ENCODE measurements at places on chromosomes 5 and 9.

DNA sequence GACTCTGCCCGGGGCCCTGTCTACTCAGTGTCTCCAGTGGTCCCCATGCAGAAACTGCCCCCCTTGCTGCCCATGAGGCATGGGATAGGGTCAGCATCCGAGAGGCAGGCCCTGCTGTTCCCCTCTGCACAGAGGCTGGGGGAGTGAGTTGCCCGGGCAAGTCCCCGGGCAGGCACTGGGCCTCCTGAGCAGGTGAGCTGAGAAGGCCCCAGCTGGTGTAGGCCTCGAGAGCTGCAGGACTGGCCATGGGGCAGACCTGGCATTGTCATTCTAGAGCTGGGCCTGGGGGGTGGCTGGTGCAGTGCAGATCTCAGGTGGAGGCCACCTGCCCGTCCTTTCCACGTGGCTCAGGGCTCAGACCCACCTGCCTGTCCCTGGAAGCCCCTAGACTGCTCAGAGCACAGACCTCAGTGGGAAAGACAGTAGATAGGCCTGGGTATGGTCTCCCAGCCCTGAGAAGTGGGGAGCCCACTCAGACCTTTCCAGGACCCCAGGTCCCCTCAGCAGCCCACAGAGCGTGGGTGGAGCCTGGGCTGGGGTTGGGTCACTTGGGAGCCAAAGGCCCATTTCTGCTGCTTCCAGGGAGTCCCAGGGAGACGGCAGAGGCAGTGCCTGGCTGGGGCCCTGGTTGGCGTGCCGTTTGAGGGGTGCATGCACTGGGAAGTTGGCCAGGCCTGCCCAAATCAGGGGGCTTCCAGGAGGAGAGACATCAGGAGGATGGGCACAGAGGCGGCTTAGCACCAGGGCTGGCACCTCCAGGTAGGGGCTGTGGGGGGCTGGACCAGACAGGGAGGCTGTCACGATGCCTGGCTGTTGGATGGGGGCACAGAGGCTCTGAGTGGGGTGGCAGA, 4.8 kb upstream of the NOTCH1 start:
- no peak for DNase-seq

DNA sequence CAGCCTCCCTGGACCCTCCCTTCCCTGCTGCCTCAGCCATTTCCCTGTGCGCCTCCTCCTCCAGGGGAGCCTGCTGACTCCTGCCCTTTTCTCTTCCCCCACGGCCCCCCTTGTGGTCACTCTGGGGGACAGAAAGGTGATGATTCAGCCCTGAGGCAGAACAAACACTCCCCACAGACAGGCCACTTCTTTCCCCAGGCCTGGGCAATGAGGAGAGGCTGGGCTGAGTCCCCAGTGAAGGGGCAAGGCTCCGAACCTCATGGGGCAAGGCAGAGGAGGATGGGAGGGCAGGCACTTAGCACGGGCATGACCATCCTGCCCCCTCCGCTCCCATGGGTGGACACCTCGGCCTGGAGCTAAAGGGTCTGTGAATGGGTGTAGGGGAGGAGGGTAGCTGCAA, 21.0 kb downstream of the CSF1R start:
- DNase-seq = no peak

DNA sequence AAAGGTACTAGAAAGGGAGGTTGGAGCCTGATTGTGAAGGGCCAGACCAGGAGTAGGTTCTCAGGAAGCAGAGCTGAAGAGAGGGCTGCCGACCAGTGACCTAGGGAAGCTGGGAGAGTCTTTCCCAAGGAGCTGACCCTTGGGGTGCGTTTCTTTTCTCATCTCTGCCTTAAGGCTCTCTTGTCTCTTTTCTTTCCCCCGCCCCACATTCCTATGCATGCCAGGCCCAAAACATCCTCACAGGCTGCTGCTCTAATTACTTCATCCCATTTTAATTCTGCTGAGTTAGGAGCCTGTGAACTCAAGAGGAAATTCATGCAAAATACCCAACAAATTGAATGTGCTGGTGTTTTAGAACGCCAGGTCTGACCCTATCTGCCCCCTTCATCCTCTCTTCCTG, 46.9 kb upstream of the HSPA9 start:
- DNase-seq = no peak

DNA sequence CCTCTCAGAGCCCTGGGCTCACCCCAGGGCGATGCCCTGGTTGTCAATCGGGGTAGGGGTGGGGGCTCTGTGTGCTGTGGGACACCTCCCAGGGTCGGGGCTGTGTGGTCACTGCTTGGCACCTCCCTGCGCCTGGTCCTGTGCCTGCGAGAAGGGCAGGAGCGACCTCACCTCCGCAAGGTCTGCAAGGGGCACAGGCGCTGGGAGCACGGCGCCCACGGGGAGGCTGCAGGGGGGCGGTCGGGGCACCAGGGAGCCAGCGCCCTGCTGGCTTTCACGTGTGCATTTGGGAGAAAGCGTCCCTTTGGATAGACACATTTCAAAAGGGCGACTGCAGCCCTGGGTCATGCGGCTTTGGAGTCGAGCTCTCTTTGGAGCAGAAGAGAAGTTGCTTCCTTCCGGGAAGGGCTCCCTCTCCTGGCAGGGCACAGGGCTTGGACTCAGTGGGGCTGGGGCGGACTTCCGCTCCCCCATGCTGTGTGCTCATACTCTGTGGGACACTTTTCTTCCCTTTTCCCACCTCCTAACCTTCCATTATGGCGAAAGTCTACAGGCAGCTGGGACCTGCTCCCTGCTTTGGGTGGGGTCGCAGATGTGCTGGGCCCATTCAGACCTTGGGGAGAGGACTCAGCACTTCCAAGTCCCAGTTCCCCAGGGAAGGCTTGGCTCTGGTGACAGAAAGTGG, 52.9 kb upstream of the SLC28A3 start:
- DNase-seq = no peak

DNA sequence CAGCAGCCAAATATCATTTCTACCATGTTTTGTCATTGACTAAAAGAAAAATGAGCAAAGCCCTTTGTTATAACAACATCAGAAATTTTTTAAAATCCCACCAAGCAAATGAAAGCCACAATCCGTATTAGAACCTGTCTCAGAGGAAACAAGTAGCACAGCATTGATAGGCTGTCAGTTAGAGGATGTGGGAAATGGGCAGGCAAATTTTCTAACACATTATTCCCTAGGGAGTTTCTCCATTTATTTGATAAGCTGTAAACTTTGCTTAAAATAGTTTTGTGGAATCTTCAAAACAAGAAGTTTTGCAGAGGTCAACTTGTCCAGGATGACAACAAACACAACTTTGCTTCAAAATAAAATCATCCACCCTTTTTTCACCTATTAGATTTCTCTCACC, 53.6 kb upstream of the APC start:
- no peak for DNase-seq

DNA sequence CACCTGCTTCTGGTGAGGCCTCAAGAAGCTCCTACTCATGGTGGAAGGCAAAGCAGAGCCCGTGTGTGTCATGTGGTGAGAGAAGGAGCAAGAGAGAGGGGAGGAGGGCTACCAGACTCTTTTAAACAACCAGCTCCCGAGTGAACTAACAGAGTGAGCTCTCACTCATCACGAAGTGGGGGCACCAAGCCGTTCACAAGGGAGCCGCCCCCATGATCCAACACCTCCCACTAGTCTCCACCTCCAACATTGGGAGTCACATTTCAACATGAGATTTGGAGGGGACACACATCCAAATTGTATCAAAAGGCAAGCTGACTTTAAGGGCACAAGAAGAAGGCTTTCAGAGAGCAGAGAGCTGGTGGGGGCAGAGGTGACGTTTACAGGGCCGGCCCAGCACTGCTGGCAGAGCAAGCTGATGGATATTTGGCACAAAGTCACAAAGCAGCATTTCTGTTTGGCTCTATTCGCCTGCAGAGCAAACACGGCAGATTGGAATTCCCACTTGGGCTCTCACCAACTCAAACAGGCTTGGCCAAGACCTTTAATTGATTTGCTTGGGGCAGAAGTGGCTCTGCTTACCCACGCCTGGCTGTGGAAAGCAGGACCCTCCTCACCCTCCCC, 20.0 kb downstream of the PITX1 start:
- DNase-seq = no peak

Data from central memory CD8-positive, alpha-beta T cell (primary cell).